ENCODE measurements at places on chromosomes 3 and 15.

DNA sequence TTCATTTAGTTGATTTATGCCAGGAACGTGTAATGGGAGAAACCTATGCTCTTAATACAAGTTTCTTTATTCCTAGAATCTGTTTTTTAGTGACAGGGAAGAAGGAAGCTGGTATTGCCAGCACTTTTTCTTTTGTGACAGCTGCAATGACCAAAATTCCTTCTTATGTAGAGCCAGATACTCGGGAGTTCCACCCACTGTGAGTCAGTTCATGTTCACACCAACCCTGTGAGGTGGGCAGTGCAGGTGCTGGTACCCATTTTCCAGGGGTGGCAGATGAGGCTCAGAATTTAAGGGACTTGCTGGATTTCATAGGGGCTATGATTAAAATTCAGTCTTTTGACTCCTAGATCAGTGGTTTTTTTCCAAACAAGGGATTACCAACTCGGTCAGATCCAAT lies 34.7 kb downstream of the OXNAD1 start:
- no peak for DNase-seq

DNA sequence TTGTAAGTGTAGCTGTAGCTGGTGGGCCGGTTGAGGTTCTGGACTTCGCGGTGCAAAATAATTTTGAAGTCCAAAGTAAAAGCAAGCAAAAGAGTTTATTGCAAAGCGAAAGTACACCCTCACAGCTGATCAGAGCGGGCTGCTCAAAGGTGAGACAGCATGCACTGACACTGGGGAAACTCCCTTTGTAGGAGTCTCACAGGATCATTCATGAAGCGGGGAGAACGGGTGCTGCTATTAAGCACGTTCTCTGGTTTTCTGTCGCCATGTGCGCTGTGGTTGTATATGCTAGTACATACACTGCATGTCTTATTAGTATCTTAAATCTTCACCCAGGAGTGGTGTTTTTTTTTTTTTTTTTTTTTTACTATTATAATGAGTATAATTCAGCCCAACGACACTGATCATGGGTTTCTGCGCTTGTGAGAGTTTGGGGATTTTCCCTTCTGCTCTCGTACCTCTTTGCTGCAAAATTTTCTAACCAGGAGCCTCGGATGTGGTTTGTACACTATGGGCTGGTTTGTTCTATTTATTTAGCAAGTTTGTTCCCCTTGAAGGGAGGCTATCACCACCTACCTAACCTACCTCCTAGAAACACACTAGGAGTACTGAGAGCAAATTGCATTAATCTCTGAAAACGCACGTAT lies 1.4 kb upstream of the AP4E1 start:
- peak; percentile 38 for DNase-seq

GRCh38 chr3:73479325-73479724 lies 145.4 kb downstream of the PDZRN3 start:
- no peak for DNase-seq

DNA sequence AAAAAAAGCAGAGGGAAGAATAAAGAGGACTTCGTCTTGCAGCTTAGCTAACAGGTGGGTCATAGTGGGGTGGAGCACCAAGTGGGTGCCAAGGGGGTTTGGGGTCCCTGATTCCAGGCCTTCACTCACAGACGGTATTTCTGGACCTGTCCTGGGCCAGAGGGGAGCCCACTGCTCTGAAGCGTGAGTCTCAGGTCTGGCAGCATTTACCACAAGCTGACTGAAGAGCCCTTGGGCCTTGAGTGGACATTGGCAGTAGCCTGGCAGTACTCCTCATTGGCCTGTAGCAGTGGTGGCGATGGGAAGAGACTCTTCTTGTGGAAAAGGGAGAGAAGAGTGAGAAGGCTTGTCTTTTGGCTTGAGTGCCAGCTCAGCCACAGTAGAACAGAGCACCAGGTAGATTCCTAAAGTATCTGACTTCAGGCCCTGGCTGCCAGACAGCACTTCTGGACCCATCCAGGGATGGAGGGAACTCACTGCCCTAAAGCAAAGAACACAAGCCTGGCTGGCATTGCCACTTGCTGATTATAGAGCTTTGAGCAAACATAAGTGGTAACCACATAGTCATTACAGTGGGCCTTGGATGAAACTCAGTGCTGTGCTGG lies 72.9 kb downstream of the GLDN start:
- DNase-seq: no peak

- DNase-seq: no peak
Observed at GRCh38 chr15:89531796-89532537, 35.6 kb upstream of the RHCG start.

- DNase-seq: no peak
Observed at GRCh38 chr3:150170852-150171520, 200.3 kb upstream of the PFN2 start.

DNA sequence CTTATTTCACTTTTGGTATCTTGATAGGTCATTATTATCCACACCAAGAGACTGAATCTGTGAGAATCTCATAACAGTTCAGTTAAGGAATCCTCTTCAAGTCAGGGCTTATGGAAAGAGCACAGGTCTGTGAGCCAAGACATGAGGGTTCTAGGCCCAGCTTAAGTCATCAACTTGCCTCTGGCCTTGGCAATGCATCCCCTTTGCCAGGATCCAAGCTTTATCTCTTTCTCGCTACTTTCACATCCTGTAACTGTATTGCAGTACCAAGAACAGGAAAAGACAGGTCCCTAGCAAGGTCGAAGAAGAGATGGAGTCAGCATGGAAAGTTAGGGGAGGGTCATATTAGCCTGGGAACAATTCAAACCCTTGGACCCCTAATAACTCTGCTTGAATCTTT lies 13.5 kb upstream of the APOD start:
- DNase-seq: no peak

DNA sequence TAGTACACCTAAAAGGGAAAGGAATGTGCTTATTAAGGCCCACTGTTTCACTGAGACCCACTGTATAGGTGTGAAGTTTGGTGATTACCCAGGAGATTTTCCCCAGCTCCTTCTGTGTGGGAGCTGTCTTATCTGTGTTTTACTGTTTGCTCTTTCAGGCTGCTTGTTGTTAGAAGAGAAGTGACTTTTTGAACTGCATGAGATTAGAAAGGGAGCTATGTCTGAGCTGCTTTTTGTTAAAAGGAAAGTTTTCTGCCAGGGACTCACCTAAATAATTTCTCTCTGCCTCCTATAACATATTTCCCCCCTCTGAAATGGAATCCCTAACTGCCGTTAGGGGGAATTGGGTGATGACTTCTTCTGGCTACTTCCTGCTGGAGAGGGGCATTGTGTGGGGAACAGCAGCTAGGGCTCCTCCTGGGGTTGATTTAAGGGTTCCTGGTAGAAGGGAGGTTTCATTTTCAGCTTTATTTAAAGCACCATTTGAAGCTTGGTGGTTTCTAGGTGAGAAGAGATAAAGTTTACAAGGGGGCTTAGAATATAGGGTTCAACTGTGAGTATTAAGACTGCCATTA lies 77.1 kb upstream of the ATP11B start:
- DNase-seq: no peak

DNA sequence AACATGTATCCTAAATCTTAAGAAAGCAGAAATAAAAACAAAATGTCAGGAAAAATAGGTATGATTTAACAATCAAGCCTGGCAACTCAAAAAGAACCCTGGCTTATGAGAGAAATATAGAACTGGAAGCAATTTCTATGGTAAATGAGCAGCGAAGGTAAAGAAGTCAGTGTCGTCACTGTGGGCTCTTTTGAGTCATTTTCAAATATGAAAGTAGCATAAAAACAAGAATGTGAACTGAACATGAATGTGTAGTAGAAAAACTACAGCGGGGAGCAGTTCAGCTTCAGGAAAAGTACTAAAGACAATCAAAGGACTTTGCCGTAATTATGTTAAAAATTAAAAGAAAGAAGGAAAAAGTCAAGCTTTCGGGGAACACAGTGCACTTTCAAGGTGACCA lies 17.5 kb downstream of the LSG1 start:
- no peak for DNase-seq

DNA sequence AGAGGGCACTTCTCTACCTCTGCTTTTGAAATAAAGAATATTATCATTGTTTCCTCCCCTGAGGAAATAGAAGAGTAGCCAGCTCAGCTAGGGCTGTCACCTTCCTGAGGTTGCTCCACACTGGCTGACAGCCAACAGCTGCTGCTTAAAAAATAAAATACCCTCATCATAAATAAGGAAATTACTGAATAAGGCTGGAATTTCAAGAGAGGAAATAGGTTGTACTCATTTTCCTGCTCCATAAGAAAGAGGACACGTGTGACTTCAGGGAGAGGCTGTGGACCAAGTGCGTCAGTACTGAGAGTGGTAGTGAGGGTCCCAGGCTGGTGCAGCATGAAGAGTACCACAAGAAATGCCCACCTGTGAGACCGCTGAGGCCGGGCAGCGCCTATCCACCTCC lies 8.1 kb upstream of the C2CD4B start:
- DNase-seq: no peak

DNA sequence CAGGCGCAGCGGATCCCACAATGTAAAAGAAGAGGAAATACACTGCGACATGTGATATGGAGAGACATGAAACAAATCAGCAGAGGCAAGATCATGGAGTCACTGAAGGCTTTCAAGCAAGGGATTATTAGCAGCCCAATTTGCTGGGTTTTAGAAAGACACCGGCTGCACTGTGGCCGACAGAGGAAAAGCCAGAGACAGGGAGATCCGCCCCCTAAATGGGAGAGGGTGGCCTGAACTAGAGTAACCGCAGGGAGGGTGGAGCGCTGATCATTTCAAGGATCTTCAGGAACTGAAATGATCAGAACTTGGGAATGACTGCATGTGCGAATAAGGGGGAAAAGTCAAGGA lies 612 bp upstream of the C15orf40 start:
- no peak for DNase-seq

GRCh38 chr3:5579139-5579602 lies 391.7 kb downstream of the EDEM1 start:
- DNase-seq: no peak

DNA sequence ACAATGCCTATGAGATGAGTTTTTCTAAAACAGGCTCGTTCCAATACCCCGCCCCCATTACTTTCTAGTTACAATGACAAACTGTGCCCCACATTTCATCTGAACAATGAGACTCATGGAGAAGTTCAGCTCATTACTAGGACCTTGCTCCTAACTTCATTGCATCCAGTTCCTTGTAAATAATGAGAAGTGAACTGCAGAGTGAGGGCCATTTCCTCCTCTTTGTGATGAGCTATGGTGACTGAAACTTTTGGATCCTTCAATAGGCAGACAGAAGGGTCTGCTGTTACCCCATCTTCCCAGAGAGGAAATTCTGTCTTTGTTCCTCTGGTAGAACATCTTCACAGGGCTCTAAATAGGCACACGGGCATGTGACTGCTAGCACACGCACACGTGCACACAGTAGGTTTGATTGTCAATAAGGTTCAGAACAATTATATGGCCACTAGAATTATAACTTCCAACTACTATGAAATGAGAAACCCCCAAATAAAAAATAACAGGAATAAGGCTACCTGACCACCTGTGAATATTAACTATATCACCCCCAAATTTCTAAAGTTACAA lies 51.8 kb downstream of the SERP1 start:
- DNase-seq: no peak

GRCh38 chr15:86653344-86654197 lies 573.9 kb downstream of the AGBL1 start:
- no peak for DNase-seq

DNA sequence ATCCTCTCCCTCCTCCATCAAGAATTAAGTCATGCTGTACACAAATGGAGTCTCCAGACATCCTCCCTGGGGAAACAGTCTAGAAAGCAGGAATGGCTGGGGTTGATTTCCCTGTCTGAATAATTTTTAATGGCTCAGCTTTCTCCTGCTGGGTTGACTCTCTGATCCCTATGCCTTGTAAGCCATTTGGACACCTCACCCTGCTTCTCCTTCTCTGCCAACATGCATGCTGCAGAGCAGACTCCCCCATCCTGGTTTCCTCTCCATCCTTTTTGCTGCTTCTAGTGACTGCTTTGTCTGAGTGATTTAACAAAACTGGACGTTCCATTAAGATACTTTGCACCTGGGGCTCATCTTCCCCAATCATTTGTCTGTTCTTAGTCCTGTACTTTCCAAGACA lies 22.2 kb downstream of the SV2B start:
- DNase-seq: no peak

- no peak for DNase-seq
Observed at GRCh38 chr3:73765878-73766545, 141.3 kb upstream of the PDZRN3 start.

GRCh38 chr3:134388788-134389485 lies 14.7 kb upstream of the AMOTL2 start:
- DNase-seq: no peak

- DNase-seq: no peak
Observed at GRCh38 chr3:125331243-125331642, 43.9 kb downstream of the ZNF148 start.

- no peak for DNase-seq
Observed at GRCh38 chr15:75032395-75032794, 9.0 kb downstream of the PPCDC start.

DNA sequence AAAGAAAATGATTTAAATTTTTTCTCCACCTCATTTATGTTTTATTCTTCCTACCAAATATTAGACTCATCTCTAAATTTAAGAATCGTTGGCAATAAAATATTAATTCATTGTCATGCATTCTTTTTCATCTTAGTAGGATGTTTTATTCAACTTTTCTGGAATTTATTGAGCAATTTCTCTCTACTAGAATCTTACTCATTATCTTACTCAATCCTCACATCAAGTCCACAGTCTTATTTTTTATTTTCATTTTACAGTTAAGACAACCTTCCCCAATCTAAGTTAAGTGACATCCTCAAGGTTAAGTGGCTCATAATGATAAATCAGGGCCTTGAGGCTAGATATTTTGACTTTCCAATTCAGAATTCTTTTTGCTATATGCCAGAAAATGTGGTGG lies 15.9 kb upstream of the ALDH1A2 start:
- DNase-seq: no peak

DNA sequence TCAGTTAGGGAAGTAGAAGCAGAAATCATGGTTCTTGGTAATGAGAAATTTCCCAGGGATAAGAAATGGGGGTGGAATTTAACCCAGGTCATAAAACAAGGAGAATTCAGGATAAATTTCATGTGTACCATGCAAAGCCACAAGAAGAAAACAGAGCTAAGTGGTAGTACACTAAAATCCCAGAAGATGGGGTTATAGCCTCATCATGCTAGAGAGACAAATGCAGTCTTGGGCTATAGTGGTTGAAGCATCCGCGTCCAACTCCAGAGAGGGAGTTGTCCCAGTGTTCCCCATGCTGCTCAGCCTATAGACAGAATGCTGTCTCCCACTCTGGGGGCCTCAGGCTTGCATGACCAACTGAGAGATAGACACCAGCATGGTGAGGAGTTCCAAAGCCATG lies 36.2 kb upstream of the CLRN1 start:
- no peak for DNase-seq
